ENCODE measurements at places on chromosomes 1 and 21. TPM values are rescaled to one million over a fixed set of nuclear protein-coding genes. Genes with fewer than 3 reads are reported as not detected.

The SLAMF9 gene
- 0.09 TPM for total RNA-seq

The SPRR1B gene
- 1.2 TPM for total RNA-seq

The SPATA45 gene
- 0.33 TPM for total RNA-seq

The PYGO2 gene
- 15.3 TPM for total RNA-seq

The HAX1 gene
- 120 TPM for total RNA-seq

Measured in thymus (tissue), 14 donors.